Stimulated activated CD4-positive, alpha-beta T cell treated with anti-CD3 and anti-CD28 coated beads, Interleukin-4, amount 100 ng/mL, for 48 hours (primary cell): ENCODE measurements at places on chromosomes 11 and 22.

GRCh38 chr11:10291801-10292638, 2.0 kb downstream of the SBF2 start:
- DNase-seq = no peak

GRCh38 chr11:72721689-72722049, 30.5 kb downstream of the ARAP1 start:
- peak; percentile 29 for DNase-seq

DNA sequence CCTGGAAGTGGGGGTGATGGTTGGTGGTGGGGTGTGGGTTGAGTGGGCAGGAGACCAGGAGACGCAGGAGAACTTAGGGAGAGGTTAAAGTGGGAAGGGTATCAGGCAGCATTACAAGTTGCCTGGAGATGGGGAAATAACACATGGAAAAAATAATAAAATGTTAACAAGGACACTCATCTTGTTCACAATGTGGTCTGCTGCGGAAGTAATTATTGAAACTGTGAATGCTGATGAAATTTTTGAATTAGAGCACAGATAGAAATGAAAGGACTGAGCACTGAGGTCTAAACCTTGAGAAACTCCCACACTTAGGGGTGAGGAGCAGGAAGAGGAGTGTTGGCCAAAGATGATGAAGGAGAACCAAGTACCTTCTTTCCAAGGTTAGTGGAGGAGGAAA, 346.0 kb upstream of the PLET1 start:
- no peak for DNase-seq

- DNase-seq = no peak
Observed at GRCh38 chr22:46201059-46201757, 48.9 kb downstream of the CDPF1 start.

DNA sequence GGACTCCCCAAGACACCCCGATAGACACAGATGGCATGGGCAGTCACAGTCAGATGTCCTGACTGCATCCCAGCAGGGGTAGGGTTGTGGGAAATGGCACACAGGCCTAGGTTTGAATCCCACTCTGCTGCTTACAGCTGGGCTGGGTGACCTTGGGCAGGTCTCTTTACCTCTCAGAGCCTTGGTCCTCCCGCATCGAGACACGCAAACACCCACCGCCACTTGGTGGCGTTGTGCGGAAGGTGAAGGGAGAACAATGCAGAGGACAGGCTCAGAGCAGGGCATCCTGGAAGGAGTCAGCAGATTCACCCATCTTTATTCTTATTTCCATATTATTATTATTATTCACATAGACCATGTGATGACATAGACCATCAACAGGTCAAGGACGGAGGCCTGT, 140.5 kb downstream of the MIAT start:
- no peak for DNase-seq

DNA sequence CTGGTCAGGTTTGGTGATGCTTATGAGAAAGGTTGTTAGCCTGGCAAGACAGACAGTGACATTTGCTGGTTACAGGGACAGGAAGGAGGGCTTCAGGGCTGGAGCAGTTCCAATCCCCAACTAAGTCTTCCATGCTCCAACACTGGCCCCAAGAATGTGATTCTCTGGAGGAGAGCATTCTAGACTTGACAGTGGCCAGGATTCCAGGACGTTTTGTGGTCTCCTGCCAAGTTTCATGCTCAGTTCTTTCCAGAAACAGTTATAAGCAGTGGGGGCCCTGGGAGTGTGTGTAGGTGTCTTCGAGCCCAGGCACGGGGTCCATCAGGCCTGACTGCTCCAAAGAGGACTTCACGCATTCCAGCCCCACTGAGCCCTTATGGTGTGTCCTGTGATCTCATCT, 8.9 kb upstream of the GRK3 start:
- no peak for DNase-seq

GRCh38 chr22:49768951-49769690, 58.6 kb downstream of the BRD1 start:
- DNase-seq = no peak

DNA sequence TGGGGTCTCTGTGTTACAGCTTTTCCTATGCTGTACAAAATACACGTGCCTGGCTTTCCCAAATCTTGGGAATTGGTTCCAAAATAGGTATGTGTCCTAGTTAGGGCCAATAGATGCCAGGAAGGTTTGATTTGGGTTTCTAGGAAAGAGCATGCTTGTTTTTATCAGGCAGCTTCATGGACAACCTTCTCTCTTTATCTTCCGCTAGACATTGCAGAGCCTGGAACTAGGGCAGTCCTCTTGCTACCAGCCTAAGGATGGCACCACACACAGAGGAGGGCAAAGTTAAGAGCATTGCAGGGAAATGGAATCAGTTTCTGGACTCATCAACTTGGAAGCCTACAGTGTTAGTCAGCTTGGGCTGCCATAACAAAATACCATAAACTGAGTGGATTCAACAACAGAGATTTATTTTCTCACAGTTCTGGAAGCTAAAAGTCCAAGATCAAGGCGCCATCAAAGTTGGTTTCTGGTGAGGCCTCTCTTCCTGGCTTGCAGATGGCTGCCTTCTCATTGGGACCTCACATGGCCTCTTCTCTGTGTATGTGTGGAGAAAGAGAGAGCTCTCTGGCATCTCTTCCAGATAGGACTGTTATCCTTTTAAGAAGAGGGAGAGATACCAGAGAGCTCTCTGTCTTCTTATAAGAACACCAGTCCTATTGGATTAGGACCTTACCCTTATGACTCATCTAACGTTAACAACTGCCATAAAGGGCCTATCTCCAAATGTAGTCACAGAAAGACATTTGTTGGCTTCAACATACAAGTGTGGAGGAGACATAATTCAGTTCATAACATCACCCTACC, 27.3 kb upstream of the CREB3L1 start:
- DNase-seq = no peak

- no peak for DNase-seq
Observed at GRCh38 chr11:77636731-77637344, 756 bp downstream of the CLNS1A start.

DNA sequence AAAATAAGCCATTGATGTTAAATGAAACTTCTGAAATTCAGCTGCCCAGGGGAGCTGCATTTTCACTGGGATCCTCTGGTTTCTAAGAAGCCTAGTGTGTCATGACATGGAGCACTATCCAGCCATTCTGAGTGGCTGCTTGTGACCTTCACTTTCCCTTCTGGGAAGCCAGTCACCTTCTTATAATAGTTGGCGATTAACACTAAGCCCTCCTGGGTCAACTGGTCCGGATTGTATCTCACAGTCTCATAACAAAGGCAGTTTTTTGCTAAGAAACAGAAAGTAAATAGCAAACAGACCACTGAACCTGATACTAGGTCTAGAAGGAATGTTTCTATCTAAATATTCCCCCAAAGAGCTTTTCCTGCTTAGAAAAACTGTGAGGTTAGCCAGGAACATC, 7.9 kb downstream of the CSRP3 start:
- DNase-seq = no peak

DNA sequence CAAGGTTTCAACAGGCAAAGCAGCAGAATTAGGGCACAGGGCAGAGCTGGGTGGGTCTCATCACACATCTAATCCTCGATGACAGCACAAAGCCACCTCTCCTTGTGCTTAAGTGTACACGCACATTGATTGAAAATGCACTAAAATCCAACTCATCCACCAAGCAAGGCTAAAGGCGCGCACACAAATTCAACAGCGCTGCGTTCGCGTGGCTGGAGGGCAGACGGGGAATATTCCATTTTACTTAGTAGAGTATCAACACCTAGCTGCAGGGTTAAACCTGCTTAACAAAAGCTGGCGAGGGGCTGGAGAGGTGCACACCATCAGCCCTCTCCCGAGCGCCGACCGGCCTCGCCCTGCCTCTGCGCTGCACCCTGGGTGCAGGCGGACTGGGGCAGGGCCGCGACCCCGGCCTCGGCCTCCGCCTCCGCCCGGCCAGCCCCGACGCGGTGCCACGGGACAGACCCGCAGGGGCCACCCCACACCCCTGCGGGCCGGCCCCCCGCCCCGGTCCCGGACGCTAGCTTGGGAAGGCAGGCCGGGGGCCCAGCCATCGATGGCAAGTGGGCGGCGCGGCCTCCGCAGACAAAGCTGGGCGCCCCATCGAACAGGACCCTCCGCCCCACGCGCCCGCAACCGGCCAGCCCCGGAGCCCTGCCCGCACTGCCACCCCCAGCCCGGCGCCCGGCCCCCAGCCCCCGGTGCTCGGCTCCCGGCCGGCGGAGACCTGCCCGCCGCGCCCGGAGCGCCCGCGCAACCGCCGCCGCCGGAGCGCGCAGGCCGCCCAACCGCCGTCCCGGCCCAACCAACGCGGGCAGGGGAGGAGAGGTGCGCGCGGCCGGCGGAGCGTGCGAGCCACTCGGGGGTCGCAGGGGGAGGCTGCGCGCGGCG, 929 bp downstream of the PRDM10 start:
- peak; percentile 30 for DNase-seq

DNA sequence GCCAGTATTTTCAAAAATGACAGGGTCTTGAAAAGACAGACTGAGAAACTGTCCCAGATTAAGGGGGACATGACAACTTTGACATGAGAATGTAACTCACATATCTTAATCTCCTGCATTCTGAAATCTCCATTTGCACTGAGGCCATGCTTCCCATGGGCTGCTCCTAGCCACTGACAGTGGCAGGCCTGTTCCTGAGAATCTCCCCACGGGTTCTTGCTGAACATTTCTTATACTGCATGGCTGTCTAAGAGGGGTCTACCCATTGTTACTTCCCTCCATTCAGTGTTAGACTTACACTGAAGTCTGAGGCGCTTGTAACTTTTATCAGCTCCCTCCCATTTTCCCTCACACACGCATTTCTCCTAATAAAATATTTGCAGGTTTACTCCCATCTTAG, 1.5 kb downstream of the CEP295 start:
- DNase-seq = no peak

DNA sequence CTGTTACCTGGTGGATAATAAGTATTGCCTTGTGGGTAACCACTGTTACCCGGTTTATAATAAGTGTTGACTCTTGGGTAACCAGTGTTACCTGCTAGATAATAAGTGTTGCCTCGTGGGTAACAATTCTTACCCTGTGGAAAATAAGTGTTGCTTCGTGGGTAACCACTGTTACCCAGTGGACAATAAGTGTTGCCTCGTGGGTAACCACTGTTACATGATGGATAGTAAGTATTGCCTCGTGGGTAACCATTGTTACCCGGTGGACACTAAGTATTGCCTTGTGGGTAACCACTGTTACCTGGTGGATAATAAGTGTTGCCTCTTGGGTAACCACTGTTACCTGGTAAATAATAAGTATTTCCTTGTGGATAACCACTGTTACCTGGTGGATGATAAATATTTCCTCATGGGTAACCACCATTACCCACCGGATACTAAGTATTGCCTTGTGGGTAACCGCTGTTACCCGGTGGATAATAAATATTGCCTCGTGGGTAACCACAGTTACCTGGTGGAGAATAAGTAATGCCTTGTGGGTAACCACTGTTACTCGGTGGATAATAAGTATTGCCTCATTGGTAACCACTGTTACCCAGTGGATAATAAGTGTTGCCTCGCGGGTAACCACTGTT, 8.7 kb upstream of the NXPE4 start:
- DNase-seq = no peak

GRCh38 chr22:19604711-19605268, 80.6 kb upstream of the CLDN5 start:
- no peak for DNase-seq

DNA sequence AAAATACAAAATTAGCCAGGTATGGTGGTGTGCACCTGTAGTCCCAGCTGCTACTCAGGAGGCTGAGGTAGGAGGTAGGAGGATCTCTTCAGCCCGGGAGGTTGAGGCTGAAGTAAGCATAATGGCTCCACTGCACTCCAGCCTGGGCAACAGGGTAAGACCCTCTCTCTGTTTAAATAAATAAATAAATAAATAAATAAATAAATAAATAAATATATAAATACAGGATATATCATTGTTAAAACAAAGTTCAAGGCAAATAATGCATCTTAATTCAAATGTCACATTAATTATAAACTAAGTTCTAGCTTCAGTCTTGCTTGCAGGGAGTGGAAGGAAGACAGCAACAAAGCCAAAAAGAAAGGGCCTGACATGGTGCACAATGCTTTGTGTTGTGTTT, 44.5 kb upstream of the PANX1 start:
- no peak for DNase-seq

GRCh38 chr11:69499918-69500284, 18.4 kb downstream of the LINC01488 start:
- DNase-seq = no peak

DNA sequence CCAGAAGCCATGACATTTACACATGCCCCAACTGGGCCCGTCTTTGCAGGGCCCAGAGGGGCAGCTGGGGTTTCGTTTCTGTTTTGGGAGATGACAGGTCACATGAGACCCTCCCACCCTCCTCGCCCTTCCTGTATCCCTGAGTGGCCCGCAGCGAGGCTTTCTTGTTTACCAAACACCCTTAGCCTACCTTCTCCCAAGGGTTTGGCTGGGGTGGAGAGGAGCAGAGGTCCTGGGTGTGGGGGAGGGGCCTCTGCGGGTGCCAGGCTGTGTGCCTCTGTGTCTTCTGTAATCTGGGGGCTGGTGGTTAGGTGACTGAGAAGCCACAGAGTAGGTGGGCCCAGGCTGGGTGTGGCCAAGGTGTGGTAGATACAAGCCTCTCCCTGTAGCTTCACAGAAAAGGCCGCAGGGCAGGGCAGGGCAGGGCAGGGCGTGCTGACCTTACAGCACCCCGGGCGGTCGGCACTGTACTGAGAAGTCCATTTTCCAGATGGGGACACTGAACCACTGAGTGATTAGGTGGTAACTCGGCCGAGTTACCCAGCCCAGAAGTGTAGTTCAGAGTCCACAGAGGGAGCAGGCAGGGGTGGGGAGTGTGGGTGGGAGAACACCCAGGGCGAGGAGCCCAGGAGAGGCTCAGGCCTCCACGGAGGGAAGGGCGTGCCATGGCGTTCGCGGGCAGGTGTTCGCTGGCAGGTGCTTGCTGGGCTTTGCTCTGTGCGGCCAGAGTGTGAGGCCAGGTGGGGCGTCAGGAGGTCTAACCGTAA, 8.7 kb downstream of the PRR5 start:
- no peak for DNase-seq

- no peak for DNase-seq
Observed at GRCh38 chr11:73493956-73494598, 103.8 kb downstream of the FAM168A start.

- no peak for DNase-seq
Observed at GRCh38 chr11:47589584-47589976, 3.1 kb downstream of the FAM180B start.

- DNase-seq = no peak
Observed at GRCh38 chr22:37129866-37130441, 19.8 kb downstream of the IL2RB start.

GRCh38 chr22:20116951-20117632, at the start of gene TRMT2A:
TSS of gene TRMT2A (minus strand) at chr22:20117226. CDS start at chr22:20116906, 320 bp downstream.
- DNase-seq = peak; percentile 97

GRCh38 chr11:103202048-103202651, 92.9 kb downstream of the DYNC2H1 start:
- DNase-seq = no peak

GRCh38 chr11:126403658-126404057, 48.2 kb downstream of the ST3GAL4 start:
- no peak for DNase-seq

DNA sequence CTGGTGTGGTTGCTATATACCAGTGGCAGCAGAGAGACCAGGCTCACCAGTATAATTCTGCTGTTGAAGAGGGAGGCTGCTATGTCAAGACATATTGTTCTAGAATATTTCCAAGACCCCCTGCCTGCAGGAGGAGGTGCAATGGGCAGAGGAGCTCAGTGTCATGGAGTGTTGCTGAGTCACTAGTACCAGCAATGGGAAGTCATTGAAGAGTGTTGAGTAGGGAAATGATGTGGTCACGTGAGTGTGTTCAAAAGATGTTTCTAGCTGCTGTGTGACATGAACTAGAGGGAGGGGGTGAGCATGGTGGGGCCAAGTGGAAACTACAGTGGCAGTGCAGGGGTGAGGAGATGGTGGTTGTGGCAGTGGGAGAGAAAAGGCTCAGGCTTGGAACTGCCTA, 76.3 kb upstream of the BIRC3 start:
- no peak for DNase-seq
